Fibroblast of the aortic adventitia (primary cell): ENCODE measurements at places on chromosomes 1 and 21. TPM values are rescaled to one million over a fixed set of nuclear protein-coding genes. Genes with fewer than 3 reads are reported as not detected.
A peak's percentile ranks its signal among the peaks of the same experiment; 100 is the strongest.

DNA sequence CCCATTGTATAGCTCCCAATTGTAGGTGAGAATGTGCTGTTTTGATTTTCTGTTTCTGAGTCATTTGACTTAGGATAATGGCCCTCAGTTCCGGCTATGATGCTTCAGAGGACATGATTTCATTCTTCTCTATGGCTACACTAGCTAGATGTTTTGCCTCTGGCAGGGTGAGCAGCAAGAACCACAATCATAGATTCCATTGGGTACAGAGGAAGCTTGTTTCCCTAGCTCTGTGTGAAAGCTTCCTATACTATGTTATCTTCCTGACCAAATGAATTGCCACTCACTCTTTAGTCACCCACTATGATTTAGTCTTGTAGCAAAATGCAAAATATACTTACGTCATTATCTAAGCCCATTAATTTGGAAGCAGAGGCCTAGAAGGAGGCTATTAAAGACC is 616.3 kb downstream of the PLA2G4A start:
- DNase-seq, result no peak

DNA sequence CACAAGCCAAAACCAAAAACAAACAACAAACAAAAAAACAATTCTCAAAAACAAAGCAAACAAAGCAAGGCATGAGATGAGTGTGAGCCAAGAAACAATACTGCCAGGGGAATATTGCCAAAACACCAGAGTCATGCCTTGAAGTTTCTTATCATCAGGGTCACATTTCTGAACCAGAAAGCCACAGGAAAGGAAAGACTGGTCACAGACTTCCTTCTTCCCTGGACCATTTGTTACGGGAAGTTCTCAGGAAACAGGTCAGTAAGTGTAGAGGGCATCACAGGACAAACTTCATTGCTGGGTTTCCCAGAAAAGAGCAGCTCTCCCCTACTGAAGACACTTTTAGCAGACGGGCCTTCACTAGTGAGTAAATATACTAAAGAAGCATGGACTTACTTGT is 191.2 kb downstream of the GABPA start:
- peak; percentile 70 for DNase-seq

Gene ABCA4
- 0.09 TPM in 1 of 2 replicates, not detected in the other for total RNA-seq

DNA sequence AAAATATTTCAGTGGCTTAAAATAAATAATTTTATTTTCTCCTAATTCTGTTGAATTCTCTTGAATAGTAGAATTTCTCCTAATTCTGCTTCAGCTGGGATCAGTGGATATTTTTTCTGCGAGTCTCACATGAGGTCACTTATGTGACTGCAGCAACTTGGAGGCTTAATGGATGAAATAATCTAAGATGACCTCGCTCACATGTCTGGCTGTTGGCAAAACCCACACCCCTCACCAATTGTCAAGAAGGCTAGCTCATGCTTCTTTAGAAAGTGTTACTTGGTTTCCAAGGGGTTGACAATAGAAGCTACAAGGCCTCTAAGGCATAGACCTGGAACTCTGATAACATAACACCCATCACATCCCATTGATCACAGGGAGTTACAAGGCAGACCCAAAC is 156.9 kb upstream of the DPYD start:
- no peak for DNase-seq

Gene CDC14A
- 5.0 and 6.3 TPM in 2 replicates for total RNA-seq

Gene GABPA
- 35.3 and 48.2 TPM in 2 replicates for total RNA-seq

- DNase-seq, result peak; percentile 37
Measured at GRCh38 chr1:193283016-193283415, 96.6 kb upstream of the B3GALT2 start.

GRCh38 chr1:54967372-54967771 is 13.1 kb upstream of the TMEM61 start:
- no peak for DNase-seq

Gene SYT14
- 0.08 and 35.0 TPM in 2 replicates for total RNA-seq

DNA sequence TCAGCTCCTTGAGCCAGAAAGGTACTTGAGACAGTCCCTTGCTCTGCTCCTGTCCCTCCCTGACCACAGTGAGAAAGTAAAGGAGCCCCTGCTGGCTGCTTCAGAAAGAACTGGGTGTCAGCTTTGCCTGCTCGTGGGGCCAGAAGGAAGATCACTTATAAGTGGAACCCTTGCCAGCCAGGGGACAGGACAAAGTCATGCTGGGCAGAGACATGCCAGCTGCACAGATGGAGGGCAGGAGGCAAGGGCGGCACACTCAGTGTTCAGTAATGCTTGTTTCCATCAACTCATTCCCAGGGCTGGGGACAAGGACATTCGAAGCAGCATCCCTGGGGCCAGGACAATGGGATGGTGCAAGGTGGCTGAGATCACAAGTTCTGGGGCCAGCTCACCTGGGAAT is 41.8 kb downstream of the NTPCR start:
- no peak for DNase-seq

DNA sequence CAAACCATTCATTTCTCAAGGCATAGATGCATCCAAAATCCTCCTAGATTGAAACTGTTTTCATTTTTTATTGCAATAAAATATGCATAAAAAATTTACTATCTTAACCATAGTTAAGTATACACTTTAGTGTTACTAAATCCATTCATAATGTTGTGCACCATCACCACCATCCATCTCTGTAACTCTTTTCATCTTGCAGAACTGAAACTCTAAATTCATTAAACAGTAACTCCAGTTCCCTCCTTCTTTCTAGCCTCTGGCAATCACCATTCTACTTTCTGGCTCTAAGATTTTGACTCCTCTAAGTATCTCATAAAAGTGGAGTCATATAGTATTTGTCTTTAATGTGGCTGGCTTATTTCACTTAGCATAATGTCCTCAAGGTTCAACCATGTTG is 236.8 kb downstream of the SMYD3 start:
- no peak for DNase-seq

DNA sequence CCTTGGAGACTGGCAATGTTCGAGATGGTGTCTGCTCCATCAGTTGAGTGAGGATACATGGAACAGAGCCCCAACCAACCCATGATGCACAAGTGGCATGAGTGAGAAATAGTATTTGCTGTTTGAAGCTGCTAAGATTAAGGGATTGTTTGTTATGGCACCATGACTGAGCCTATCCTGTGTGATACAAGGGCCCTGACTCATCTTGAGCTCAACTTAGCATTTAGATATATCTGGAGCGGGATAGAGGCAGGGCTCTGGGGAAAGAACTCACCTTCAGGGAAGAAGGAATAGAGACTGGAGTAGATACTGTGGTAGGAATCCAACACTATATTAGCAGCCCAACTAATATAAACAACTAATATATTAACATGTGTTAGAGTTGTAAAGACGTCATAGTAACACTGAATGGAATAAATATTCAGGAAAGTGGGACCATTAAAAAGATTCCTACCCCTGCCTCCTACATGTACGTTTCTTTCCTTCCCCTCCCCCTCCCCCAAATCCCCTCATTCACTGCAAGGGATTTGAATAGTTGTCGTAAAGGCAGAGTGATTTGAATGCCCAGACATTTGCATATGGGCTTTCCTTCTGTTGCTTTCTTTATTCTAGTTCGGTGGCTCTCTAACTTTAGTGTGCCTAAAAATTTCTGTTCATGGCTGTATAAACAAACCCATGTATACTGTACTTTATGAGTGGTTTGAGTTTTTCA is 106.6 kb upstream of the POU3F1 start:
- DNase-seq, result no peak

GRCh38 chr1:110643879-110644472 is 30.8 kb downstream of the KCNA3 start:
- DNase-seq, result no peak

- peak; percentile 37 for DNase-seq
Measured at GRCh38 chr1:212291505-212292134, 6.4 kb downstream of the PPP2R5A start.

GRCh38 chr1:240656531-240656930 is 44.6 kb upstream of the GREM2 start:
- no peak for DNase-seq

Gene ARHGEF11
- 32.2 and 53.2 TPM in 2 replicates for total RNA-seq

DNA sequence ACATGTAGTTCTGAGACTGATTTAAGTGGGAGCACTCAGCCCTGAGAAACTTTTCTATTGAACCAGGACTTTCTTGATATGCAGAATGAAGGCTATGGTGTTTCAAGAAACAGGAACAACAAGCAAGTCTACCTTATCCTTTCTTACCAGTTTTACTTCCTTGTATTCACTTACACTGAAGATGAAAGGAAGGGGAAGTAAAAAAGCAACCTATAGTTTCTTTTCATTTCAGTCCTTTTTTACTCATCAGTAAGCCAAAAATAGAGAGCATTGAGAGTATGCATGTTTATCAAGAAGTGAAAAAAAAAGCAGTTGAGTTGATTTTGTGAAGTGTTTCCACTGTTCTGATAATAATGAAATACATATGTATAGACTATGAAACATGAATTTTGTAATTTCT is 1010.3 kb downstream of the AMY1C start:
- no peak for DNase-seq

- DNase-seq, result peak; percentile 31
Measured at GRCh38 chr1:54053745-54054437, 483 bp downstream of the TCEANC2 start.

- no peak for DNase-seq
Measured at GRCh38 chr1:55673416-55673815, 458.3 kb upstream of the USP24 start.

- peak; percentile 58 for DNase-seq
Measured at GRCh38 chr21:14877581-14878228, 187.1 kb downstream of the NRIP1 start.

- no peak for DNase-seq
Measured at GRCh38 chr1:59481881-59482505, 185.1 kb downstream of the FGGY start.

DNA sequence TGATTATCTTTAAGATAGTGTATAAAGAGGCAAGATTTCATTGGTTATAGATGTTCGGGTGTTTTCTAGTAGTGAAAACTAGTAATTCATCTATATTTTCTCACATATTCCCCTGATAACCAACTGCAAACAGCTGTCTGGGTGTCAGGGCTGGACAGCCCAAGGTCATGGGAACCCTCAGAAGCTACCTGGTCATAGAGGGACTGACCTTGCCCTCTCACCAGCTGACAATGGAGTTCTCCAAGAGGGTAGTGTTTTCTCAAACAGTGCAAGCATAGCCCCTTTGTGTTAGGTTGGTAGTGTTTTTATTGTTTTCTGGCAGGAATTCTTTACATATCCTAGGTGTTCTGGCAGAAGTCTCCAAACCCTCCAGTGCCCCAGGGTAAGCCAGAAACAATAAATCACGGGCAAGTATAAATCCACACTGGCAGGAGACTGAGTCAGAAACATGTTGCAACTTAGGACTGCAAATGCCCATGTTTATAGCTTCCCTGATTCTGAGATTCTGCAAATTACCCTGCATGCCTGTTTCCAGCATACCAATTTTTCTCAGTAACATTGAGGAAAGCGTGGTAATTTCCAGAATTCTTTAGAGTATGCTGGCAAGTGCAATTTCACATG is 82.8 kb upstream of the ATP1A1 start:
- no peak for DNase-seq

Gene VHLL
- total RNA-seq, result not detected in 2 replicates

GRCh38 chr1:163202833-163203451 is at the start of gene RGS5:
TSS of gene RGS5 (minus strand) at chr1:163202916. CDS start at chr1:163202835, 81 bp downstream.
- DNase-seq, result peak; percentile 68

Gene IL12RB2
- not detected in 2 replicates for total RNA-seq

Gene NR1I3
- total RNA-seq, result not detected in 2 replicates

Gene AADACL3
- not detected in 2 replicates for total RNA-seq

Gene RGS5
- 6.4 and 20.2 TPM in 2 replicates for total RNA-seq

Gene PGBD5
- not detected in 2 replicates for total RNA-seq
